Panc1 (cell line): ENCODE measurements at places on chromosomes 7 and 10. TPM values are rescaled to one million over a fixed set of nuclear protein-coding genes. Genes with fewer than 3 reads are reported as not detected.

- no peak overlapping the region for H3K27ac ChIP-seq
- H3K27me3 ChIP-seq, result no peaks in the 10 kb centered on the region
- no peak for DNase-seq
- no peak overlapping the region for H3K4me3 ChIP-seq
- H3K36me3 ChIP-seq, result no peaks in the 10 kb centered on the region; the same call in 1 of the 2 replicates
- peaks cover 8% of the 10 kb centered on the region; the same call in 1 of the 2 replicates for H3K4me1 ChIP-seq
Observed at GRCh38 chr7:149620961-149621360, 123.4 kb upstream of the ZNF746 start.

GRCh38 chr7:13327669-13328068, 640.2 kb downstream of the ARL4A start:
- no peaks in the 10 kb centered on the region for H3K4me1 ChIP-seq
- H3K27me3 ChIP-seq, result no peaks in the 10 kb centered on the region
- no peak for DNase-seq

DNA sequence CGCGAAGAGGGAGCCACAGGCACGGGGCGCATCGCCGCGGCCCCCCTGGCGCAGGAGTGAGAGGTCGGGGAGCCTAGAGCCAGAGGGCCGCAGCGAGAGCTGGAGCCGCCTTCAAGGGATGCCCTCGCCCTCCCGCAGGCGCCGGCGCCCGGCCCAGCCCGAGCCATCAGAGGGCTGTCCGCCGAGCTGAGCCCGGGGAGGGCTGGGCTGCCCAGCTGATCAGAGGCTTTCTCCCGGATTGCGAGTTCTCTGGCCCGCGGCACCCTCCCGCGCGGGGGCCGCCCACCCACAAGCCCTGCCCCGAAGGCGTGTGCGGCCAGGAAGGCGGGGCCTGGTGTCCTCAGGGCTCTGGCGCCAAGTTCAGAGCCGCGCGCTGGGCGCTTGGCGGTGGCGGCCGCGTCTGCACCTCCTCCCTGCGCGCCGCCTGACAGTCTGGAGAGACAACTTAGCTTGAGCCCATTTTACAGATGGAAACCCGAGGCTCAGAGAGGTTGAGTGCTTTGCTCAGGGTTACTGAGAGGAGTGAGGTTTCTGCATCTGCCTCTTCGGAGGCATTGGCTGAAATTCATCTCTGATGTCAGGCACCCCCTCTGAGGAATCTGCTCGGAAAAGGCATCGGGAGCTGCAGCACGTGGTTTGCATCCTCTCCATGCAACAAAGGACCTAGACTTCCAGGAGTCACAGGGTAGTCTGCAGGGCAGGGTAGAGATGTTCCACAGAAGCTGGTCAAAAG, 3.8 kb upstream of the ANTXRL start:
- H3K27ac ChIP-seq, result peak overlapping the region; percentile 31; the same call in 1 of the 2 replicates
- H3K4me3 ChIP-seq, result peak overlapping the region; percentile 41
- no peak for DNase-seq
- H3K27me3 ChIP-seq, result no peaks in the 10 kb centered on the region
- H3K36me3 ChIP-seq, result no peaks in the 10 kb centered on the region

GRCh38 chr10:120715171-120715570, 136.0 kb upstream of the WDR11 start:
- H3K36me3 ChIP-seq, result no peaks in the 10 kb centered on the region
- no peak overlapping the region for H3K27ac ChIP-seq
- H3K4me3 ChIP-seq, result no peak overlapping the region
- no peak for DNase-seq

The HTRA1 gene
- 32.8 TPM for total RNA-seq

The MKX gene
- not detected for total RNA-seq
